ENCODE measurements at places on chromosomes 5 and 9.

GRCh38 chr9:21966140-21966851, 27.9 kb downstream of the CDKN2A start:
- no peak for ATAC-seq

DNA sequence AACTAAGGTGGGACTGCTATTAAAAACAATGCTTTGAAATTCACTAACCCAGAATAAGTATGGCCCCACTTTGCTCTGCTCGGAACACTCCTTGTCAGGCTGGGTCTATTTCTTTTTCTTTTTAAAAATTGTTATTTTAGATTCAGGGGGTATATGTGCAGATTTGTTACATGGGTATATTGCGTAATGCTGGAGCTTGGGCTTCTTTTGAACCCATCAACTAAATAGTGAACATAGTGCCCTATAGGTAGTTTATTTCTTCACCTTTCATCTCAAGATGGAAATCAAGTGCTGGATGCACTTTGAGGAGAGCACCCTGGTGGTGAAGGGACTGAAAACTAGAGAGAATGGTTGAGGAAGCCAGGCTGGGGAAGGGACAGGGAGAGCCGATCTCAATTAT, 51.0 kb downstream of the GLRA1 start:
- no peak for ATAC-seq

DNA sequence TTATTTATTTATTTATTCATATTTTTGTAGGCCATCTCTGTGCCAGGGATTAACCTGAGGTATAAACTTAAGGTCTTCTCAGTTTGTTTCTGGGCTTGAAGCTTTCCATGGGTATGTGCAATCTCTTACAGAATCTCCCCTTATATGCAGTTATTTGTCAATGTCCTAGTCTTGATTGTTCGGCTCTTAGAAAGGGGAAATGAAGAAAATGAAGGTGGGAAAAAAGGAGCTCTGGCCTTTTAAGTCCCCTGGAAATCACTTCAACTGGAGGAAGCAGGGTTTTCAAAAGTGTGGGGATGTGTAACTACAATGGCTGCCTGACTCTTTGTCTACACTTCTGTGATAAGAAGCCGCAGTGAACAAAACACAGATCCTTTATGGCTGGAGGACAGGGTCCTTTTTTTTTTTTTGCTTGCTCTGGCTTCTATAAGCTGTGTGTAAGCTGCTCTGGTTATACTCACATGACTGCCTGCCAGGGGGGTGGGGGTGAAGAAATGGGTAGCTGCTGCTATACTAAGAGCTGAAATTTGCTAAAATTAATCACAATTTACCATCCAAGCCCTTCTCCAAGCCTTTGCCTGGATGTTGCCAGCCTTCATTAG, 33.7 kb downstream of the CENPP start:
- ATAC-seq: peak; percentile 96

GRCh38 chr9:89574309-89574708, 30.5 kb upstream of the GADD45G start:
- ATAC-seq: no peak

- ATAC-seq: peak; percentile 33
Observed at GRCh38 chr5:107466233-107466769, 204.4 kb downstream of the EFNA5 start.

GRCh38 chr5:139392678-139393496, 2.0 kb downstream of the PROB1 start:
- peak; percentile 56 for ATAC-seq

DNA sequence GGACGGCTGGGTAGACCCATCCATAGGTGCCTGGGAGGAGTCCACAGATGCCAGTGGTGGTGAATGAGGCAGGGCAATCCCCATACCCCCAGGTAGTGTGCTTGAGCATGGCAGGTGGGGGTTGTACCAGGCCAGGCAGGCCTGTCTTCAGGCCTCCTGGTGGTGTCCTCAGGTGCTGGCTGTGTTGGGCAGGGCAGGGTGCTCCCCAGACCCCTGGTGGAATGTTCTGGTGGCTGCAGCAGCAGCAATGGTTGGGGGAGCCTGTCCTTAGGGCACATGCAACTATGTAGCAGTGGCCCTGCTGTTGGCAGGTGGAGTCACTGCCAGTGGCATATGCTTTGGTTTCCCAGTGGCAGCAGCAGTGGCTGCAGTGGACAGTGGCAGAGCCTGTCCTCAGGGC, 10.0 kb downstream of the ALG2 start:
- ATAC-seq: no peak

- ATAC-seq: peak; percentile 27
Observed at GRCh38 chr5:168793841-168794837, 215.0 kb upstream of the PANK3 start.

- no peak for ATAC-seq
Observed at GRCh38 chr9:108048406-108049025, 558.9 kb upstream of the KLF4 start.

GRCh38 chr5:79107020-79107796, 4.4 kb upstream of the BHMT start:
- ATAC-seq: peak; percentile 58

DNA sequence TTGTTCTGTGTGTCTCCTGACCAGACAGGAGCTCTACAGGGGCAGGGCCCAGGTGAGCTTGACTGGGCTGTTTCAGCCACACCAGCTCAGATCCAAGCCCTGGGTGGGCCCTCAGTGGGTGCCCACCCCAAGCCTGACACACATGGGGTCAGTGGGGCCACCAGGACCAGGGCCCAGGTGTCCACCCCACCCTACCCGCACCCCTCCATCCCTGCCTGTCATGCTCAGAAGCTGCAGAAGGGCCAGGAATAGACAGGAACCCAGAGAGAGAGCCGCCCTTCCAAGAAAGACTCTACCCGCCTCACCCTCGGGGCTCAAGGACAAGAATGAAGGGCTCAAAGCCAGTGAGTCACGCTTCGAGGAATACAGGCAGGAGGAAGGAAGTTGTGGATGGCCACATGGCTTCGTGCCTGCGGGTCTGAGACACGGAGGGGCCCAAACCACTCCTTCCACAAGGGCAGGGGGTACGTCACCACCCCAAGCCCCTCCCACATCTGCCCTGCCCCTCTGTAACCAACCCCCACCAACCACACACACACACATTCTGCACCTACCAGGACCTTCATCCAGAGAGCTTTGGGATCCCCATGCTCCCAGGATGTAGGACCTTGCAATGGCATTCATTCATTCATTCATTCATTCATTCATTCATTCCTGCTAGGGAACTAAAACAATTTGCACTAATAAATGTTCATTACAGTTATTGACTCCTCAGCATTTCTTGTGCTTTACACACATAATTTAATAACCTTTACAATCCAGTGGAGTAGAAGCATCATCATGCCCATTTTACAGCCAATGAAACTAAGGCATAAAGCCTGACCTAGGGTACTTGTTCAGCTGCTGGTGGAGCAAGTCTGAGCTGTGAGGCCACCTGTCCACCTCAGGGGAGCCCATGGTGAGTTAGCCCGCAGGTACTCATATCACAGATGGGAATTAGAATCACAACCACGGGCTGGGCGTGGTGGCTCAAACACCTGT, 55.9 kb upstream of the STXBP1 start:
- peak; percentile 84 for ATAC-seq

GRCh38 chr9:90840696-90841095, 39.1 kb downstream of the SYK start:
- ATAC-seq: no peak

DNA sequence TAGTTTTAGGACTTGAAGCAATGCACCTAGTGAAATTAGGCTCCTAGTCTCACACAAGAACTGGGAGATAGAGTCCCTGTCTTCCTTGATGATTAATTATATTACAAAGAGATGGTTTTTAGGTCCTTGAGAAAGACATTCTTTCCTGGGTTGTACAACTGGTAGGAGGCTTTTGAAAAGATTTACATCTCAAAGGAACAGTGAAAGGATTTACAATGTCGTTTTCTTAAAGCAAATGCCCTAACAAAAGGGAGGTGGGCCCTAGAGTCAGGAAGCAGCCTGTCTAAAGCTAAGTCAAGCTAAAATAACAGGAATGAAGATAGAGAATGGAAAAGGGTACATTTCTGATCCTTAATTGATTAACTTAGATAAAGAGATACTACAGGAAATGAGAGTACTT, 102.2 kb upstream of the IL7R start:
- ATAC-seq: no peak

GRCh38 chr9:23707249-23707648, 118.8 kb downstream of the ELAVL2 start:
- no peak for ATAC-seq

DNA sequence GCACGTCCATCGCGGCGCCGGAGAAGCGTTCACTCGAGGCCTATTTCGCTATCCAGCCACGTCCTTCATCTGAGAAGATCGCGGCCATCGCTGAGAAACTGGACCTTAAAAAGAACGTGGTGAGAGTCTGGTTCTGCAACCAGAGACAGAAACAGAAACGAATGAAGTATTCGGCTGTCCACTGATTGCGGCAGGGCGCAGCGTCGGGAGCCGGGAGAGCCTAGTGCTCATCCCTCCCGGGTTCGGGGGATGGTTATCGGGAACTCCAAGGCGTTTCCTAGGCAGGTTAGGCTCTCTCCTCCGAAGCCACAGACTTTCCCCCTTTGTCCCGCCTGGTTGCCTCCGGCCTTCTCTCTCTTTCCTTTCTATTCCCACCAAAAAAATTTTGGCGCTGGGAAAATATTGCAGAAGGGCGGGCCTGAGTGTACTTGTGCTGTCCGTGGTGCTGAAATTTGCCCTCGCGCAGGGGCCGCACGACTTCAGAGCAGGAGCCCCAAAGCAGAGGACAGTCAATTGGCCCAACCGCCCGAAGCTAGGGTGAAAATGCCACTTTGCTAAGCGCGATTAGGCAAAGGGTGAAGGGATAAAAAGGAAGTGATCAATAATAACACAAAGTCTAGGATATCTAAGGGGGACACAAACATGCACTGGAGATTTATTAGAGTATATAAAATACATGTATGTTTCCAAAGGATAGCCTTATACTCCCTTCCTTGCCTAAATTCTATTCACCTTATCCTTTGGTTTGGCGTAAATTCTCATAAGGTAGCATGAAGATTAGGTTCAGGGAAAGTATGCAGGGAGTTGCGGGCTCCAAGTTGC, 1.8 kb downstream of the POU4F3 start:
- peak; percentile 52 for ATAC-seq

DNA sequence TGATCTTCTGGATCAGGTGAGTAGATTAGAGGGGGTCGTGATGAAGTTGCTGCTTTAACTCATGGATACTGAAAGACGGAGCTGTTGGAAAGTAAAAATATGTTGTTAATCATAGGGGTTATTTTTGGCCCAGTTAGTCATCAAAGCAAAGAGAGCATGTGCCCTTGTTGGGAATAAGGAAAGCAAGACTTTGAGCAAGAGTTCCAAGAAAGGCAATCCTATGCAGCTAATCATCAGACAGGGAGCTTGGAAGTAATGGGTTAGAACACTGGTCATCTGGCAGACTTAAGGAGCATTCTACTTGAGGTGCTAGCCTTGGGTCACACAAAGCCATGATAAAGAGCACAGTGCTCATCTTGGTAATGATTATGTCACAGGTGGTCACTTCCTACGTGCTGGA, 18.3 kb downstream of the ASPN start:
- ATAC-seq: peak; percentile 88

DNA sequence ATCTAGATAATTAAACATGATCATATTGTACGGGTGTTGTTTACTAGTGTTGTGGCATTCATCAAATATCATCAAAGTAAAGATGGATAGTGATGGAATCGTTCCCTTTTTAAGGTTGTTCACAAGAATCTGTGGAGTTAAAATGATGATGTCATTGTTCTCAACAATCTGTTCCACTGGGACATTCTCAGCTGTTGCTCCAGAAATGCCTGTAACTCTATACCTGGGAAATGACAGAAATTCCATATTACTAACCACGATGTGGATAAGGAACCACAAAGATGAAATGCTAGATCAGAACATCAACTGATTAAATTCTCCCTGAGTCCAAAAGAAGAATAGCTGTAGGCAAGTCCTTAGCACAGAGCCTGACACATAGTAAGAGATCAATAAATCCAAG, 38.0 kb downstream of the RIGI start:
- ATAC-seq: no peak

DNA sequence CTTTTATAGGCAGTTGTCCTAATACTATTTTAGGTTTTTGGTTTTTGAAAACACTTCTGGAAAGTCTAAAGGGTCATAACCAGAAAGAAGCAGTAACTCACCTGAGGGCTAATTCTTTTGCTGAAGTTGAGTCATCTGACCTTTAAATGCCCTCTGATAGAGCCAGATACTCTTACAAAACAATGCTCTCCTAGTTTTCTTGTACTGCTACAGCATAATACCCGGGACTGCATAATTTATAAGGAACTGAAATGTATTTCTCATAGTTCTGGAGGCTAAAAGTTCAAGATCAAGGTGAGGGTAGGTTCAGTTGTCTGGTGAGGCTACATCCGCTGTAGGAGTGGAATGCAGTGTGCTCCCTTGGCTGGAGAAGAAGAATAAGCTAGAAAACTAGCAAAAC, 670.3 kb downstream of the TLE4 start:
- ATAC-seq: no peak

- no peak for ATAC-seq
Observed at GRCh38 chr9:120917929-120918762, 8.4 kb downstream of the TRAF1 start.

DNA sequence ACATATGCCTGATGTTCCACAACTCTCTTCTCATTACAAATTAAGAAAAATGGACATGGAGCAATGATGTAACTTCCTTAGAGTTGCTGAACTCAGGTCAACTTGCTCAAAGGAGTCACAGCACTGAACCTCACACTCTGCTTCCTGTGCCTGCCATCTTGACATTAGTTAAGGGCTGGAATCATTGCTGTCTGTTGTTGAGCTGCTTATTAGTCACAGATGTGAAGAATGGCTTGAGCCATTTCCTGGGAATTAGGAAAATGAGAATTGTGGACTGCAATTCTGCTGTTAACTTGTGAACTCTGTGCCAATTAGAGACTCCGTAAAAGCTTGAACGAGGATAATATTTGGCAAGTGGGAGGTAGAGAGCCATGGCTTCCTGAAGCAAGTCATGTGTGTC, 212.0 kb downstream of the ADAMTS12 start:
- ATAC-seq: no peak

DNA sequence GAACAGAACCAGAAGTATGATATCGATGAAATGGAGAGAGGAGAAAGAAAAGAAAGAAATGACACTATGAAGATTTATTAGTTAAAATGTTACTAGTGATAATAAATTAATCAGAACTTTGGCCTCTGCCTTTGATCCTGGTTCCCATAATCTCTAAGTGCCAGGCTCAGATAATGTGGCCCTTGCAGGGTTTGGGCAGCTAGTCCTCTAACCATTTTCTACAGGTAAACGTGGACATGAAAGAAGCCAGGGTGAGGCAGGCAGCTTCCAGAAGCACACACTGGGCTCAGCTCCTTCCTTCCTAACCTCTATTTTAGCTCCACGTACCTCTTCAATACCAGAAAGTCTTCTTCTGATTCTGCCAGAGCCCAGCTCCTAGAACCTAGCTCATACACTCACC, 30.6 kb downstream of the SYK start:
- ATAC-seq: no peak
